Sigmoid colon (tissue), 7 donors: ENCODE measurements at places on chromosomes 16 and 17. TPM values are rescaled to one million over a fixed set of nuclear protein-coding genes. Genes with fewer than 3 reads are reported as not detected.

GRCh38 chr16:87947356-87948118 lies 3.7 kb upstream of the BANP start:
- no peak for DNase-seq

- DNase-seq, result no peak
Observed at GRCh38 chr17:54813896-54814295, 86.8 kb upstream of the TOM1L1 start.

GRCh38 chr17:61463316-61464129 lies 11.3 kb downstream of the TBX4 start:
- peak; percentile 55 for DNase-seq

The FTSJ3 gene
- polyA plus RNA-seq, result 10.2 TPM

DNA sequence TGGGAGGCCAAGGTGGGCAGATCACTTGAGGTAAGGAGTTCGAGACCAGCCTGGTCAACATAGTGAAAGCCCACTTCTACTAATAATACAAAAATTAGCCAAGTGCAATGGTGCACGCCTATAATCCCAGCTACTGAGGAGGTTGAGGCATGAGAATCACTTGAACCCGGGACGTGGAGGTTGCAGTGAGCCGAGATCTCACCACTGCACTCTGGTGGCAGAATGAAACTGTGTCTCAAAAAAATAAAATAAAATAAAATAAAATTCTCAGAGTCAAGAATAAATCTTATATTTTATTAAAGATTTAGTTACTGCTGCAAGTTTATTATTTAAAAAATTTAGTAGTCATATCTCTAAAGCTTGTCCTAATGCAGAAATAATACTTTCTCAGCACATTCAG lies 29.7 kb downstream of the ARL4D start:
- DNase-seq, result no peak

DNA sequence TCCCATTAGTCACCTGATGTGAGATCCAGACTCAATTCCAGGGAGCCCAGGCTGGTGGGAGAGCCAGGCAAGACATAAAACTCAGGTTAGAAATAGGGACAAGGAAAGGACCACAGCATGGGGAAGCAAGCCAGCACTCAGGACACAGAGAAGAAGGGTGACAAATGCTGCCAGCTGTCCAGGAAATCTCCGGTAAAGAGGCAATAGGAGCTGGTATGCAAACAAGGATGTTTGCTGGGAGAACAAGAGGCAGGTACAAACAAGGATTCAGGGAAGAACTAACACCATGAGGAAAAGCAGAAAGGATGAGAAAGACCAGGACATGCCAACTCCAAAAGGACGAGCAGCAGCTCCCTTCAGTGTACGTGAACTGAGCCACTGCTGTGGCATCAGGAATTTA lies 10.2 kb upstream of the TXNDC11 start:
- DNase-seq, result no peak

The TMEM92 gene
- polyA plus RNA-seq, result 9.7 TPM

The CPHXL2 gene
- not detected for polyA plus RNA-seq

GRCh38 chr16:89582614-89583196 lies 7.1 kb downstream of the CPNE7 start:
- DNase-seq, result no peak

The CCL16 gene
- polyA plus RNA-seq, result not detected

DNA sequence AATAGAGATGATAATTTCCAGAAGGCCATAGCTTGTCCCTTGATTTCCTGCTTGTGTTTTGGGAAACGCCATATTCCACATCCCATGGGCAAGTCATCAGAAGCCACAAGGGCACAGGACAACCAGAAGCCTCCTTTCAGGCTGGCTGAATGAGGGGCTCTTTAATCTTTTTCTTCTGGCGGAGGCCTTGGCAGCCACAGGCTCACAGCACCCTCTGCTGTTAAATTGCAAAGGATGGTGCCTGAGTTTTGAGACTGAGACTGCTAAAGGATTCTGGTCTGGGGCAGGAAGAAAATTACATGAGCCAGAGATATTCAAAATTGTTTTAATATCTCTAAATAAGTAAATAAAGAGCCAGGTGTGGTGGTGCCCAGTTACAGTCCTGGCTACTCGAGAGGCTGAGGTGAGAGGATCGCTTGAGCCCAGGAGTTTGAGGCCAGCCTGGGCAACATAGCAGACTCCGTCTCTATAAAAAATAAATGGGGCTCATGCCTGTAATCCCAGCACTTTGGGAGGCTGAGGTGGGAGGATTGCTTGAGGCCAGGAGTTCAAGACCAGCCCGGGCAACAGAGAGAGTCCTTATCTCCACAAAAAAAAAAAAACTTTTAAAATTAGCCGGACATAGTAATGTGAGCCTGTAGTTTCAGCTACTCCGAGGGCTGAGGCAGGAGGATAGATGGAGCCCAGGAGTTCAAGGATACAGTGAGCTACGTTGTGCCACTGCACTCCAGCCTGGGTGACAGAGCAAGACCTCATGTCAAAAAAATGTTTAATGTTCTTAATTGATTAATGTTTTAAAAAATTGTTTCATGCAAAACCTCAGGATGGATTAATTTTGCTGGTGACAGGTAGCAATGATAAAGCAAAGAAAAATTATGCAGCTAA lies 26.3 kb downstream of the AARSD1 start:
- DNase-seq, result peak; percentile 71

- DNase-seq, result no peak
Observed at GRCh38 chr16:78487471-78487870, 388.0 kb downstream of the WWOX start.

The GDPD3 gene
- polyA plus RNA-seq, result 19.0 TPM

GRCh38 chr16:31071861-31072260 lies 2.2 kb downstream of the ZNF668 start:
- no peak for DNase-seq

DNA sequence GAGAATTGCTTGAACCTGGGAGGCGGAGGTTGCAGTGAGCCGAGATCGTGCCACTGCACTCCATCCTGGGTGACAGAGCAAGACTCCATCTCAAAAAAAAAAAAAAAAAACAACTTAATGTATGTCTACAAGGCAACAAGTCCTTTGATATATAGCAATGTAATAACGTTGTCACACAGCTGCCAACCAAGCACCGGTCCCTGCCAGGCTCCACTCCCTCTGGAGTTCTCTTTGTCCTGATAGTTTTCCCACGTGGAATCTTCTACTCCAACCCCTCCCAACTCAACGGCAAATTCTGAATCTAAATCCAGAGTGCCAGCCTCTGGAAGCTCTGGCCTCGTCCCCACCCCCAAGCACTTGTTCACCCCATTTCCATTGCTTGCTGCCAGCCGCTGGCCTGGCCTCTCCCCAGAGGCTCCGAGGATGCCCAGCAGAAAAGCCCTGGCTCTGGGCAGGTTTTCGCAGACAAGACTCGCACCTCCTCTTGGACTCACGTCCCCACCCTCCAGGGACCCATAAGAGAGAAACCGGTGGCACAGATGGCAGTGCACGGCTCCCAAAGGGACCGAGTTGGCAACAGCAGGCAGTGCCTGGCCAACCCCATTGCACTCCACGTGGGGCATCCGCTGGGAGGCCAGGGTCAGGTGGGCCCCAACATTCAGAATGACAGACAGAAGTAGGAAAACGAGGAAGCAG lies 15.9 kb upstream of the CBX2 start:
- DNase-seq, result no peak

The MT3 gene
- polyA plus RNA-seq, result 3.5 TPM

The ABCC6 gene
- 22.2 TPM for polyA plus RNA-seq

The INCA1 gene
- 2.3 TPM for polyA plus RNA-seq

- DNase-seq, result no peak
Observed at GRCh38 chr17:70369391-70369790, 200.1 kb downstream of the KCNJ2 start.

DNA sequence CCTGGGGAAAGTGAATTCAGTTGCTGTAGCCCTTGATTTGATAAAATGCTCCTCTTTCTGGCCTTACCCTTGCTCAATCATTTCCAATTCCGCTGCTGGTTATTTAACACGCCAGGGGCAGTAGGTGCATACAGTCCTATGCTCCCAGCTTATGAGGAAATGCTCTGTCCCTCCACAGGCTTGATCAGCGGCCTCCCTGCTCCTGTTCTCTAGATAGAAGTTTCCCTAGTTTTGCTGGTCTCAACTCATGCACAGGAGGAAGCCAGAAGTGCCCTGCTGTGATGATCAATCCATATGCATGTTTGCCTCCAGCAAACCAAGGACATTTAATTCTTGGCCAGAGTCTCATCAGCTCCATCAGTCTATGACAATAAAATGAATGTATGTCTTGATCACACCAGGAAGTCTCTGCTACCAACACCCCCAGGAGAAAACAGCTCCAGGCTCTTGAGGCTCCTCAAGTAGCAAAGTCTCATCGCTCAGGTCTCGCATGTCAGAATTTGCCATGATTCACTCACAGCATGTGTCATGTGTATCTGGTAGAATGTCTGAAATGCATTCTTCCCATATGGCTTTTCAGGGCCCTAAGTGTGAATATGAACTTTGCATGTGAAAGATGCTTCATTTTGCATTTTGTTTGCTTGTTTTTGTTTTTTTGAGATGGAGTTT lies 208.9 kb downstream of the CDH13 start:
- no peak for DNase-seq

The HELZ gene
- polyA plus RNA-seq, result 6.0 TPM

GRCh38 chr17:34797720-34798119 lies 163.5 kb downstream of the CCT6B start:
- DNase-seq, result no peak

The PIK3R5 gene
- 2.4 TPM for polyA plus RNA-seq

- peak; percentile 84 for DNase-seq
Observed at GRCh38 chr16:68079626-68080344, 5.4 kb upstream of the NFATC3 start.

DNA sequence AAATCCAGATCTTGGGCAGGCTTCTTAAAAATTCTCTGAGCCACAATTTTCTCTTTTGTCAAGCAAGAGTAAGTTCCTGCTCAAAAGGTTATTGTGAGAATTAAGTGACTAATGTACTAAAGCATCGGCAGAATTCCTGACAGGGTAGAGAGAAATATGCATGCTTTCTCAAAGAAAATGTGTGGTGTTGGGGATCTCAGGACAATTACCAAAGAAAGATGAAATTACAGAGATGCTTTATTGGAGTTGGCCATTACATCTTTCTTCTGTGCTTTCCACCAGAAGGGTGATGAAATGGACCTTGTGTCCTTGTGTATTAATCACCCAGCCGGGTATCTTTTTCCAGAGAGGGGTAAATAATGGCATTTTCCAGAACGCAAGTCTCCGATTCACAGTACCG lies 1.7 kb upstream of the USP43 start:
- no peak for DNase-seq

DNA sequence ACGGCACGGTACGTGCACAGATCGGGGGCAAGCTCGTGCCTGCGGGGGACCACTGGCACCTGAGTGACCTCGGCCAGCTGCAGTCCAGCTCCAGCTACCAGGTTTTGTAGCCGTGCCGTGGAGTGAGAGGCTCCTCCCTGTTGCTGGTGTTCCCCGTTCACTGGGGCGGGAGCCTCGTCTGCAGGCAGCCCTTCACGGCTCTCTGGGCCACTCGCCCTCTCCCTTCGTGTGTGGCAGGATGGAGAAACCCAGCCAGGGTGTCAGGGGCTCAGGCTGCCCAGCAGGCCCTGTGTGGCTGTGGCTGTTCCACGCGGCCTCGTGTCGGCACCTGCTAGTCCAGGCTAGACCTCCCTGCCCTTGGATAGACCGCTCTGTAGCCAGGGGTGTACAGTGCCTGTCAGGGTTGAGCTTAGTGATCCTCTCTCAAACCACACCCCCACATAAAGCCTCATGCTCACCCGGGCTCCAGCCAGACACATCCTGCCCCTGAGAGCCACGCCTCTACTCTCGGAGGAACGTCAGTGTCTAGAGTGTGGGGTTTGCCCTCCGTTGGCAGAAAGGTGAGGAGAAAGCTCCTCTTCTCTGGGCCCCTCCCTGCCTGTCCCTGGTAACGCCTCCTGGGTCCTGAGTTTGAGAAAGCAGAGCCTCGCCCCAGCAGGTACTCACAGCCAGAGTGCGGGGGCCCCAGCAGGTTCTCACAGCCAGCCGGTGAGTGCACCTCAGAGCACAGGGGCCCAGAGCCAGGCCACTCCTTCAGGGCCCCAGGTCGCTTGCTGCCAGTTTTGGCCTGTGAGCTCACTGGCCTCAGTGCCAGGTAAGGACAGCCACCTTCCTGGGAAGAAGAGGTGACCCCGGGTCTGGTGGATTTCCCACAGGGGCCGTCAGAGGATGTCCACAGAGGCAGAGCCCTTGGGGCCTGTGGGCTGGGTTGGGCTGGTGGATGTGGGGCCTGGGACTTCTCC lies 27.7 kb downstream of the NME3 start:
- no peak for DNase-seq

The SOX8 gene
- polyA plus RNA-seq, result 2.5 TPM

- no peak for DNase-seq
Observed at GRCh38 chr17:66054242-66054641, 137.7 kb downstream of the CEP112 start.

GRCh38 chr17:4509923-4510617 lies 11.4 kb downstream of the SPNS2 start:
- peak; percentile 55 for DNase-seq
